ENCODE measurements at places on chromosomes 6 and 20.

GRCh38 chr20:19770375-19770774, 12.3 kb downstream of the RIN2 start:
- no peak for DNase-seq

DNA sequence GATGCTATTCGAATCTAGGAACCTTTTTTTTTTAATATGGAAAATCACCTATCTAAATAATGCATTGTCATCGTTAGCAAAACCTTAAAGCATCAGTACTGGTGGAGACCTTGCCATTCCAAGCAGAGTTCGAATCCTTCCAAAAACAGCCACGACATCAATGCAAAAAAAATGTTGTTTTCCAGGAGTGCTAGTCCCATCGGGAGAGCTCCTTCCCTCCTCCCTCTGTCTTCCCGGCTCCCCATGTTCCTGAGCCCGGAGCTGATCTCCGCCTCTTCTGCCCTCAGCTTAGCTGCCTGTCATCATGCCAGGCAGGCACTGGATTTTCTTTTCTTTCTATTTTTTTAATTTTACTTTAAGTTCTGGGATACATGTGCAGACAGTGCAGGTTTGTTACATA, 153.6 kb upstream of the QKI start:
- no peak for DNase-seq

GRCh38 chr6:77561768-77562314, 91.0 kb upstream of the MEI4 start:
- no peak for DNase-seq

GRCh38 chr20:35597186-35597585, 18.4 kb upstream of the SPAG4 start:
- no peak for DNase-seq

GRCh38 chr6:30386166-30386565, 41.2 kb downstream of the RPP21 start:
- DNase-seq, result no peak

DNA sequence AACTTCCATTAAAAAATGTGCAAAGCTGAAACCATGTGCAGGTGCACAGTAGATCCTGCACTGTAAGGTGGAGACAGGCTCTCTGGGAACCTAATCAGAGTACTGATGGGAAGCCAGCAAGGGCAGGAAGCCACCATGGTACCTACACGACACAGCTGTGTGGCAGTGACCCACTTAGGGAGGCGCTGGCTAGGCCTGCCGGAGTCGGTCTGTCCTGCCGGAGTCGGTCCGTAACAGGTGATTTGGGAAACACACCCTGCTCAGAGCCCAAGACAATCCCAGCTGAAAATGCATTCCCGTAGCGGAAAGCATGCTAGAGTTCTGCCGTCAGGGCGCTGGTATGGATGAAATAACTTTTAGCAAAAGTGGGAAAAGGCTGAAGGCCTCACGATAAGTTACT, 17.2 kb downstream of the TXNDC5 start:
- no peak for DNase-seq

DNA sequence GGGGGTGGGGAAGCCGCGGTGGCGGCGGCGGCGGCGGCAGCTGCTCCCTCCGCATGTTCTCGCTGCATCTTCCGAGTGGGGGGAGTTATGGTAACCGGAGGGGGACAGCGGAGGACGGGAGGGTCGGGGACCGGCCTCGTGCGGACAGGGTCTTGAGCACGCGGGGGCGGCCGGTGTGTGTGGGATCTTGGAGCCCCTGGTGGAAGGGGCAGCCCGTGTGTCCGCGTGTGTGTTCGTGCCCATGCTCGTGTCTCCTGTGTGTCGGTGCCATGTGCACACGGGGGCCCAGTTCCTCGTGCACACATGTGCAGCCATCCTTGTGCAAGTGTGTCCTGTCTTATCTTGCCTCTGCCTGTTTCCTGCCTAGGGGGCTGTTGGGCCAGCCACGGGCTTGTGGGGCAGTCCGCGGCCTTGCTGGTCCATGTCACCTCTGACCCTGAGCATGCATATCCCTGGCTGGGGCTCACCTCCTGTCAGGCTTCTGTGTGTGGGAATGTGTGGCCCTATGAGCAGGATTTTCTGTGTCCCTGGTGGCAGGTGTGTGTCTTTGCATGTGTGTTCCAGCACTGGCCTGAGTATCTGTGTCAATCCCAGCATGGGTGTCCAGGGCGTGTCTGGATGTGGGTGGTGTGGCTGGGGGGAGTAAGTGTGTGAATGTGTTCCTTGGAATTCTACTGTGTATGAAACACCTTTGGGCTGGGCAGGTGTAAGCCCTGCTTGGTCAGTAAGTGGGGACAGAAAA, 8.5 kb downstream of the SYNGAP1 start:
- peak; percentile 22 for DNase-seq

- DNase-seq, result no peak
These were observed 553.0 kb downstream of the CD109 start for GRCh38 chr6:74248966-74249365.

DNA sequence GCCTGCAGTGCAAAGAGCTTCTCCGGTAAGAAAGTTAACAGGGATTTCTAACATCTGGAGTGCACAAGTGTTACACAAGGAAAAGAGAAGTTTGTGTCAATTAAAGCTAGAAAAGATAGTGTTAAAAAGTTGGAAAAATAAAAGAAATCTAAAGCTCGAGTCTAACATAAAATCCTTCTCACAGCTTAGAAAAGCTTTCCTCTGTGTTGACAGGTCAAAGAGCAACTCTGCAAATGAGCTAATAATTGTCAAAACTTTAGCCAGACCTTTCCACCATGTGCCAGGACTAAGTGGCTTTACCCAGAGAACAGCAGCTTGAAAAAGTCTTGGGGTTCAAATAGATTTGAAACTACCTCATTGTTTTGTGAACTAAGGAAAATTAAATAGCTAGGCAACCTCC, 14.8 kb downstream of the PTPRK start:
- DNase-seq, result no peak

- DNase-seq, result no peak
These were observed 117.1 kb upstream of the PTPRT start for GRCh38 chr20:43306837-43307236.

DNA sequence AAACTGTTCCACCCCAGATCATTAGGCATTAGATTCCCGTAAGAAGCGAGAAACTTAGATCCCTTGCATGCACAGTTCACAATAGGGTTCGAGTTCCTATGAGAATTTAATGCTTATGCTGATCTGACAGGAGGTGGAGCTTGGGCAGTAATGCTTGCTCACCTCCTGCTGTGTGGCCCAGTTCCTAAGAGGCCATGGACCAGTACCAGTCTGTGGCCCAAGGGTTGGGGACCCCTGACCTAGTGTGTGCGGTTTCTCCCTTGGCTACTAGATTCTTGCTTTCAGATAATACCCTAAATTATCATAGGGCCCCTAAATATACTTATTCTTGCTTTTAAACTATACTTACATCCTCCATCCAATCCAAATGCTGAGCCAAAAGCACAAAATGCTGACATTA, 1.9 kb upstream of the GPSM3 start:
- DNase-seq, result no peak

DNA sequence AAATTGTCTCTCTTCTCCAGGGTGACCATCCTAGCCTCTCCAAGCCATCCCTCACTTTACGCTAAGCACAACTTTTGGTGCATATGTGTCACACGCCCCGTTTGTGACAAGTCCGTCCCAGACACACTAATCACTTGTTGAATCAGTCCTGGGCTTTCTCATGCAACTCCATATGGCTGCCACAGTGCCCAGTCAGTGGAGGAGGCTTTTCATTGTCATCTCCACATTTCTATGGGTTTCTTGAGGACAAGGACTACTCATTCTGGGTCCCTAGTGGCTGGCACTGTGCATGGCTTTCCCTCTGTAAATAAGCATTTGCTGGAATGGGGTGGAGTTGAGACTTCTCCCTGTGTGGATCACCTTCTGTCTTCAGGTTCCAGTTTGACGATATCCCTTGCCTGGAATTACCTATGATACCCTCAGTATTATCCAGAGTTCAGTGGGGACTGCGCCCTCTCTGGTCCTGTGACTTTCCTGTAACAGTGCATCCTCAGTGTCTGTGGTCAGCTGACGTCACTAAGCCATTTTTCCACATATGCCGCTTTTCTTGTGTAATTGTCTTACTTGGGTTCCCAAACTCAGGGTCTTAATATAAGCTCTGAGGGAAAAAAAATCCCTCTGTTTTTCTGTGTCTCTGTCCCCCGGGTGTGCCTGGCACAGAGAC, 59.8 kb upstream of the MYL9 start:
- DNase-seq, result no peak

DNA sequence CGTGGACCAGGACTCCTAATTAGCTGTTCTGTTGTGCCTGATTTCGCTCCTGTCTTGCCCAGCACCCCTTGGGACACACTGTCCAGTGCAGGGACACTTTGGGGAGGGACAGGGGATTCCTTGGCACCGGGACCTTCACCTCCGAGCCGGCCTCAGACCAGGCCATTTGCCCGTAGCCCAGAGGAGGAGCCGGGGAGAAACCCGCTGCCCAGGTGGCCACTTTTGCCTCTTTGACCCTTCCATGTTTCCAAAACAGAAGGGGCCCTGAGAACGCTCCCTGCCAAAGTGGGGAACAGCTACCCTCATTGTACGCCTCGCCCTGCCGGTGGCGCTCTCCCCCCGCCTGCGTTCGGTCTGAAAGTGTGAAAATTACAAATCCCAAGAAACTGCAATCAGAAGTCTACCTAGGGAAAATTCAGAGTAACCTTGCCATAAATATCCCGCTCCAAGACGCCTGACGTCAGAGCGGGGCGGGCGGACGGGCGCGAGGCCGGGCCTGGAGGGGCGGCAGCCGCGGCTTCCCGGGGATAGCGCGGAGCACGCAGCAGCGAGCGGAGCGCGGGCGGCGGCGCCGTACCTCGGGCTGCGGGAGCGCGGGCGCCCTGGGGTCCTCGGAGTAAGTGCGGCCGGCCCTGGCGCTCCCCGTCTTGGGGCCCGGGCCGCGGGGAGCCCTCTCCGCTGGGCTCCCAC, at the start of gene DAAM2:
Gene DAAM2, plus strand, starts transcription at position 527 of the 690 bp plus-strand sequence. CDS start 63,927 bp downstream, outside the sequence.
- no peak for DNase-seq

DNA sequence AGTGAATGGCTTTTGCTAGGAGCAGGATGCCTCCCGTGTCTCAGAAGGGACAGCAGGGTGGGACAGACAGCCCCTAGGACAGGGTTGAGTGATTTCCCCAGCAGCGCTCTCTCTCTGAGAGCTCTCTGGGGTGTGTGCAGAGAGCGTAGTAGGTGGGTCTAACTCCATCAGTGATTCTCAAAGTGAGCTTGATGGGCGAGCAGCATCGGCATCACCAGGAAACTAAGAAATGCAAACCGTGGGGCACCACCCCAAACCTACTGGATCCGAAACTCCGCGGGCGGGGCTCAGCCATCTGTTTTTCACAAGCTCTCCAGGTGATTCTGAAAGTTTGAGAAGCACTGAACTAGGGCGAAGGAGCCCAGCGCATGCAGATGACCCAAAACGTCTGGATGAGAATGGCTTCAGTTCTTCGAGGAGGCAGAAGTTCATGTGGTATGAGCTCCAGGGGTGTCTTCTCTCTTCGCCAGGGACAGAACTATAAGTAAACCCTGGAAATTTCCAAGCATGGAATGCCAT, 119.6 kb upstream of the RNF24 start:
- DNase-seq, result no peak

GRCh38 chr6:12963567-12963966, 247.0 kb downstream of the PHACTR1 start:
- no peak for DNase-seq

DNA sequence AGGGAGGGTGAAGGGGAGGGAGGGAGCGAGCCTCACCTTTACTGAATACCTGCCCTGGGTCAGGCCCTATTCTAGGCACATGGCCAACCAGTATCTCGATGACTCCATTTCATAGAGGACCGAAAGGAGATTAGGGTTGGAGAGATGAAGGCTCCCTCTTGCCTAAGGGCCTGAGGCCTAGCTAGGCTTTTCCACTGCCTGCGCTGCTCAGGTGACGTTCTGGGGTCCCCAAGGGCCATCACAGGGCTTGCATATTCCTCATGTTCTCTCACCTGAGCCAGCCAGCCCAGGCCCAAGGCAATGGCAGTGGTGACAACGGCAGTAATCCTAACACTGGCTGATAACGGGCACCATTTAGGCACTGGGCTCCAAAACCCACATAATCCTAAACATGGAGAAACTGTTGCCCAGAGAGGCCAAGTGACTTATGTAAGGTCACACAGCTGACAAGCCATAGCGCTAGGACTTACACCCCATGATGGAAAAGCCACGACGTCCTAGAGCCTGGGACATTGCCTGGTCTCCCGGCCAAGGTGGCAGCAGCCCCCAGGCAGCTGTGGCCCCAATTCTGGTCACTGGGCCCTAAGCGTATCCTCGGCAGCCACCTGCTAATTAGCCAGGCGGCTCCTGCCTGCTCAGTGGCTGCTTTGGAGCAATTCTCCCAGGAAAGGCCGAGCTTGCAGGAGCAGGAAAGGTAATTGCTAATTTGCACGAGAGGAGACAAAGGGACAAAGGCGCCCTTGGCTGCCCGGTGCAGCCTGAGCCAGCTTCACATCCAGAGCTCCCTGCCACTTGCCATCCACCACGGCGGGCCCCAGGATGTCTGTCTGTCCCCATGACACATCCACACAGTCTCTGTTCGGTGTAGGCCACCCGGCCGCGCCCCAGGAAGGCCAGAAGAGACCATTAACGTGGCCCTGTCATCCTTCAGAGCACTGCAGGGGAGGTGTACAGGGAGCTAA, 21.5 kb downstream of the NOL4L start:
- DNase-seq, result no peak

GRCh38 chr6:168320634-168321033, 1.1 kb upstream of the DACT2 start:
- DNase-seq, result no peak

DNA sequence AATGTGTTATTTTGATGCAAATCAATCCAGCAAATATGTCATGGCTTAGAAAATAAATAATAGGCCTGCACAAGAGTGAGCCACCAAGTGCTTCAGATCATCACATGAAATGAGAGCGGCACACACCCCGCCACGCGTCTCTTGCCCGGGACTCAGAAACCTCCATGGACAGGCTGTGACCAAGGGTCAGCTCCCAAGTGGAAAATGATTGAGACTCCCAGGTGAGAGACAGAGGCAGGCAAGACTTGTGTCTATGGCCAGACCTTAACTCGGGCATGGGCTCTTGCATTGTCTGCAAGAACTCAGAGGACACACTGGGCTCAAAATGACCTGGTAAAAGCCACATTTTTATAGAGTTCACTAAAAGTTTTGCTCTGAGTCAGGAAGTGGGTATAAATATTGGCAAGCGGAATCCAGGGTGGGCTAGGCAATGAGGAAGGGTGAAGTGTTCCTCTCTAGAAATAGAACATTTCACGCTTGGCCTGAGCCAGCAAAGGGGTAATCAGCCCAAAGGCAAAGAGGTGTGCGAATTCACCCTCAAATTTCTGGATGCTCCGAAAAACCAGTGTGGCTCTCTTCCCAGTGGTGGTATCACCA, 30.7 kb upstream of the RIN2 start:
- DNase-seq, result no peak

DNA sequence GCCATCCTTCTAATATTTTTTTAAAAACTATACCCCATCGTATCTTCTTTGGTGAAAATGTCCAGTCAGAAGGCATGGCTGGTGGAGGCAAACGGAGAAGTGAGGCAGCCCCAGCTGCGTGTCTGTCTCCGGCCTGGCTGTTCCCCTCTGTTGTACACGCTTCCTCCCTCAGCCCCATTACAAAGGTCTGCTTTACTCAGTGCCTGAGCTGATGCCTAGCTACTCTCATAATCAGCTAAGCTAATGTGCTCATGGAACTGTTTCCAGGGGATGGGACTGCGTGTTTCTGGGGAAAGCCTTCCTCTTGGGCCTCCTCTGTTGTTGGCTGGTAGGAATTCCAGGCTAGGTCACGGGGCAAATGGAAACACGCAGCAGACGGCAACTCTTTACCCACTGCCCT, 67.3 kb downstream of the PPP1R3G start:
- no peak for DNase-seq
